NCI-H524 treated with DMSO at 0.1 percent for 48 hours (cell line): ENCODE measurements at places on chromosomes 7 and 10.

DNA sequence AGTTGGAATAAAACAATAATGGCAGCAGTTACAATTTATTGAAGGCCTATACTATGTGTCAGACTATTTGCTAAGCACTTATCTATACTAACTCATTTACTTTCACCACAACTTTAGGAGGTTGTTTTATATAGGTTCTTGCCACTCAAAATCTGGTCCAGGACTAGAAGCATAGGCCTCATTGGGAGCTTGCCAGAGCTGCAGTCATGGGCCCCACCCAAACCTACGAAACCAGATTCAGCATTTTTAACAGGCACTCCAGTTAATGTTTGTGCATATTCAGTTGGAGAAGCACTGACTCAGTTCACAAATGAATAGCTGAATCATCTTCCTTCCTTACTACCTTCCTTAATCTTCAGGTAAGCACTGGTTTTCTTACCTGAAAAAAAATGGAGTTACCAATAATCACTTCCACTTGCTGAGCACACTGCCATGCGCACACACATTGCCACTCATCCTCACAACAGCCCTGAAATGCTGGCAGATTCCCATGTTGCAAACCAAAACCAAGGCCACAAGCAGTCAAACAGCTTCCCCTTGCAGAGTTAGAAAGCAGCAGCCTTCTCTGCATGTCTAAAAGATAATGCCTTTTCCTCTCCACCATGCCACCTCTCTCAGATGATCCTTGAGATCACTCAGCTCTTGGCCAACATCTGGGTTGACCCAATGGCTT, 122.4 kb downstream of the SLC16A9 start:
- no peak for DNase-seq

DNA sequence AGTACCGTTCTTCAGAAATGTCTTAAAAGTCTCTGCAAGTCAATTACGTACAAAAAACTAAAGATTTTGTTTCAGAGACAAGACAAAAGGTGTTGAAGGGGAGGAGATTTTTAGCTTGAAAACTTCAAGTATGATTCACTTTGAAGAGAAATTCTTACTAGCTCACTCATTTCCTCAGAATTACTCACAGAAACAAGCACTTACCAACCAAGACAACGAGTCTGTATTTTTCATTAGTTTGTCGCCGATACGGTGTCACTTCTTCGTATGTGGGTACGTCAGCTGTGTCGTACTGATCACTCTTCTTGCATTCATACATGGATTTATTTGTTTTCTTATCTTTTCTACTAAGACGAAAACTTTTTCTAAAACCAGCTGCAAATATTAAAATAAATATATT, 90.6 kb upstream of the ODAD2 start:
- no peak for DNase-seq

DNA sequence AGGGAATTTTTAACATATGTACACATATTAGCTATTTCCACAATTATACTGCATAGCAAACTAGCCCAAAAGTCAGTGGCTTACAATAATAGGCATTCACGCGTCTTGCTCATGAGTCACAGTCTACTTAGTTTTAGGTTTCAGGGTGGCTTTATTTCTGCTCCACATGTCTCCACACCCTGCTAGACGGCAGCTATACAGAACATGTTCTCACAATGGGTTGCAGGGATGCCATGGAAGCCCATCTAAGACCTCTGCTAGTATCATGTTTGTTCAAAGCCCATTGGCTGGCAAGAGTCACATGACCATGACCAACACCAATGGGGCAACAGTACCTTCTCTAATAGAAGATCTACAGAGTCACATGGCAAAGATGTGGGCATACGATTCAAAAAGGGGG, 96.3 kb upstream of the NEBL start:
- DNase-seq: no peak

DNA sequence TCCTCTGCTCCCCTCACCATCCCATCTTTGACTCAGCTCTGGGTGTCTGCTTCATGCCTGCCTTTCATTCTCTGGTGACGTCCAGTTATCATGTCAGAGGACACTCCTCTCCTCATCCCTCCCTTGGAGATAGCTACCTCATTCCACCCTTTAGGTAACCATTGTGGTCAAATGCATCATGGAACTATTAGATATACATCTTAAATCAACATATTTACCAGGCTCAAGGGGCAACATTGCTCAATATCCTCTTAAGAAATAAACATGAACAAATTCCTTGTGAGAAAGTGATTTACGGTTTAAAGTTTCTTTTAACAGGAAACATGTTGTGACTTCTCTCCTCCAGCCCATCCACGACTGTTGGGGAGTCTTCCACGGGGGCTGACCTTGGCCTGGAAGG, 511.6 kb upstream of the IGFBP3 start:
- DNase-seq: no peak

- DNase-seq: no peak
Observed at GRCh38 chr10:92691591-92692079, 1.9 kb downstream of the HHEX start.

DNA sequence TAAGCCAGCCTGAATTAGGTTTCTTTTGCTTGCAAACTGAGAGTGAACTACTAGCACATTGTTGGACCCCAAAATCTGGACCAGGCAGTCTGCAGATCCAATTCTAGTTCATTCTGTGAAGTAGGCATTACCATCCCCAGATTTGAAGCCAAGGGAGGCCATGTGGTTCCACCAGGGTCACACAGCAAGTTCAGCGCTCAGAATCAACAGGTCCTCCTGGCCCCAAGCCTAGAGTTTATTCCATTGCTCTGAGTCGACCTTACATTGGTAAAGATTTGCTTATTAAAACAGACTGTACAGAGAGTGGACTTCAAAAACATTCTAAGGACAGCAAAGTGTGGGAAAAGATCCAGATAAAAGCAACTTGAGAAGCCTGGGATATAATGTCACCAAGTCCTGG, 50.9 kb downstream of the AFAP1L2 start:
- no peak for DNase-seq

DNA sequence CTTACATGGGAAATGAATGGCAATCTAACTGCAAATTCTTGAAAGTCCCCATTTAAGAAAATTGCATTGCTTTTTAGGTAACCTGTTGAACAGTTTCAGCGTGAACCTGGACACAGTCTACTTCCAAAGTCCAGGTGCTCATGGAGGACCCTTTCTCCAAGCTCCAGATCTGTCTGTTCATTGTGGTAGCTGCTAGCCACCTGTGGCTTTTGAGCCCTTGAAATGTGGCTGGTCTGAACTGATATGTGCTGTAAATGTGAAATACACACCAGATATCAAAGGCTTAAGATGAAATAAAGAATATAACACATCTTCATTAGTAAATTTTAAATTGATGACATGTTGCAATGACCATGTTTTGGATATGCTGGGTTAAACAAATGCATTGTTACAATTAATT, 4.2 kb downstream of the CACNB2 start:
- no peak for DNase-seq

GRCh38 chr7:30276203-30276900, 8.0 kb upstream of the ZNRF2 start:
- no peak for DNase-seq

GRCh38 chr7:123028339-123028738, 32.8 kb upstream of the TAS2R16 start:
- DNase-seq: no peak

GRCh38 chr7:31782411-31782991, 95.5 kb downstream of the PPP1R17 start:
- DNase-seq: no peak

DNA sequence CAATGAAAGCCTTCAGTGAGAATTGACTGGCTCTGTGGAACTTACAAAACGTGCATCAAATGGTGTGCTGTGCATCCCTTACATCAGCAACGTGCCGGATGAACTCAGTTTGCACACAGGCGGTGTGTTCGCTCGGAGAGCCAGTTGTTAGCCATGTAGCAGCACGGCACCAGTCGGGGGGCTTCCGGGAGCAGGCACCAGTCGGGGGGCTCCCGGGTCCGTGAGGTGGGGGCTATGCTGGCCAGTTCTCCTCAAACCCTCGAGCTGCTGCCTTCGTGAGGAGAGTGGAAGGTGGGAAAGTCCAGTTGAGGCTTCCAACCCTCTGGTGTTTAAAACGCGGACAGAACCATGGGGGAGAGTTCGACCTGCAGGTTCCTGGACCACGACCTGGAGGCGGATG, 34.9 kb upstream of the UTF1 start:
- no peak for DNase-seq

GRCh38 chr10:15632456-15633091, 87.1 kb downstream of the ITGA8 start:
- no peak for DNase-seq

DNA sequence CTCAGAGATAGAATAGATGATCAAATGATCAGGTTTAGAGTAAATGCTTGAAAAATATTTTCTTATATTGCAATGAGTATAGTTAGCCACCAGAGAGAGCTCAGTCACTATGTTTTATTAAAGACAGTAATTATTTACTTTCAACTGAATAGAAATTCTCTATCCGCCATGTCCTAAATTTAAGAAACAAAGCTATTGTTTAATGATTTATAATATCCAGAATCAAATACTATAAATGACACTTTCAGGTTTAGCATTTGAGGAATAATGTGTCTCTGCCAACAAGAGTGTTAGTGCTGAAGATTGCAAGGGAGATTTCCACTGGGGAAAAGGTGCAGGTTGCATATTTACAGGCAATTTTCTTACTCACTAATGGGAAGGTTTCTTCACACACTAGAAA, 184.7 kb downstream of the DGKB start:
- no peak for DNase-seq

GRCh38 chr7:151493083-151493482, 26.6 kb downstream of the RHEB start:
- no peak for DNase-seq

DNA sequence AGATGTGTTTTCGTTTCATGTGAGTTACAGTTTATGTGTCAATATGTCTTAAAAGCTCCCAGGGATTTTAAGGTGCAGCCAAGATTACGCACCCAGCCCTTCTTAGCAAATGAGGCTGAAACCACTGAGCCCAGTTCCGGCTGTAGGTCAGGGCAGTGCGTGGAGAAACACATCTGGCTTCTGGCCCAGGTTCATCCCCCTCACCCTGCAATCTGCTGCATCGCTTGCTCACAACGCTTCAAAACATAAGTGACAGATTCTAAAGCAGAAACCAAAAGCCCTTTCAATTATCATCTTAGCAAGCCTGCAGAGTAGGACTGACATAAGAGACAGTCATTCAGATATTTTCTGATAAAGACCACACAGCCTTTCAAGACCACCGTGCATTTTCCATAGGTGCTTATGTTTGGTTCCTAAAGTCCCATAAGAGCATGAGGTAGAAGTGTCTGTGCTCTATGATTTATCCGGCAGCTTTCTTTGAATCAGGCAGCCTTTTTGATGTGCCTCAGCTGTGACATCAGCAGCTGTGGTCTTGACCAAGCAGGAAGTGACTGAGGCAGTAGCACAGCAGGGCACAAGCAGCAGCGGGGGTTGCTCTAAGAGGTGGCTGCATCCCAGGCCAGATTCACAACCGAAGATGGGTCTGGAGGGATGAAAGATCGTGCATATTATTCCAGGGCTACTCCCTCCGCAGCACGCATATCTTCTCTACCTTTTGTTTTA, 72.1 kb upstream of the LYZL2 start:
- DNase-seq: no peak

DNA sequence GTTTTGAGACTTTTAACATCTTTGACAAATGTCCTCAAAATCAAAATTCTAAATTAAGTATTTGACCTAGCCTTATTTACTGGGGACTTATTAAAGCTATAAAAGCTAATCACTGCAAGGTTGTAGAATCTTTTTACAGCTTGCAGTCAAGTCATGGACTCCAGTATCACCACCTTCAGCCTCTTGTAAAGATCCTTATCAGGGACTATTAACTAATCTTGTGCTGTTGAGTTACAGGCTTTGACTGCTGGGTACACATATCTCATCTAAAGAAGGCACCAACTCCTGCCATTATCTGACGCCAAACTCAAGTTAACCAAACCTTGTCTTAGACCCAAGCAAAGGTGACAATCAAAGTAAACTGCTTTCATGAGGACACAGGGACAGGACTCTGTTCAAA, 621.0 kb upstream of the IGFBP3 start:
- DNase-seq: no peak

GRCh38 chr10:114613237-114613979, 44.7 kb downstream of the ABLIM1 start:
- no peak for DNase-seq

GRCh38 chr10:86363184-86363832, 3.3 kb downstream of the GRID1 start:
- DNase-seq: no peak

DNA sequence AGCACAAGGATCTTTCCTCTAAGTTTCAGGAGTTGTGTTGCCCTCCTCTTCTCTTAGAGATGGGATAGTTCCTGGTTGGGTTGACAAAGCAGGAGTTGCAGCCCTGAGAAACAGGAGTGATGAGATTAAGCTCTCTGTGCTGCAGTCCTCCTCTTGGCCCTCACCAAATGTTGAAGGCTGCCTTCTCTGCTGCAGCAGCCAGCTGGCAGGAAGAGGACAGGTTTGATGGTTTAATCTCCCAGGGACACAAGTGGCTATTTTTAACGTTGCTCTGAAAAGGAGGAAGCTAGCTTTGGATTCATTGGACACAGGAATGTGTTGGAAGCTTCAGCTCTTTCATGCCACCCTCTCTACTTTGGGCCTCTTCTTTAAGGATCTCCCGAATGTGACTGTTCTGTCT, 9.4 kb downstream of the STRIP2 start:
- no peak for DNase-seq

DNA sequence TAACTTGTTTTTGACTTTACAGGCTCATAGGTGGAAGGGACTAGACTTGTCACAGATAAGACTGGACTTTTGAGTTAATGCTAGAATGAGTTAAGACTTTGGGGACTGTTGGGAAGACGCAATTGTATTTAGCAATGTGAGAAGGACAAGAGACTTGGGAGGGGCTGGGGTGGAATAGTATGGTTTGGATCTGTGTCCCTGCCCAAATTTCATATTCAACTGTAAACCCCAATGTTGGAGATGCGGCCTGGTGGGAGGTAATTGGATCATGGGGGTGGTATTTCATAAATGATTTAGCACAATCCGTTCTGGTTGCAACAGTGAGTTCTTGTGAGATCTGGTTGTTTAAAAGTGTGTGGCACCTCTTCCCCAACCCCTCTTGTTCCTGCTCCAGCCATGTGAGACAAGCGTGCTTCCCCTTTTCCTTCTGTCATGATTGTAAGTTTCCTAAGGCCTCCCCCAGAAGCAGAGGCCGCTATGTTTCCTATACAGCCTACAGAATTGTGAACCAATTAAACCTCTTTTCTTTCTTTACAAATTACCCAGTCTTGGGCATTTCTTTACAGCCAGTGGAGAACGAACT, 22.6 kb downstream of the RNF216 start:
- DNase-seq: no peak

GRCh38 chr10:2079603-2080078, 342.3 kb upstream of the ADARB2 start:
- DNase-seq: no peak

DNA sequence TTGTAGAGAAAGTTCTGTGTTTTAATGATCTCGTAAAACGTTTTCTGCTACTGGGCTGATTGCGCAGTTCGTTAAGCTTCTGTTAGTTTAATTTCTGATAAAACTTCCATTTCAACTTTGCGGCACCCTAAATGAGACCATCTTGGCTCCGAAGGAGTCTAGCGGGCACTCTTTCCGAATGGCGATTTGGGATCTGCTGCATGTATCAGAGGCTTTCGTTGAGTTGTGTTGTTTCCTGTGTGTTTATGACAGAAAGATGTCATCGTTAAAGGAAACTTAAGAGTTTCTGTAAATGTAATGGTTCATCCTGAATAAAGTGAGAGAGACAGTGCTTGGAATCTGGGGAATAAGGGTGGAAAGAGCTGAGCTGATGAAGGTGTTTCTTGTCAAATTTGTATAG, 174.7 kb downstream of the TCF7L2 start:
- no peak for DNase-seq

GRCh38 chr10:114519756-114520293, 115.5 kb upstream of the AFAP1L2 start:
- DNase-seq: no peak
